Osteoblast (primary cell): ENCODE measurements at places on chromosomes 5 and 9.

GRCh38 chr5:73499187-73499586 is 945 bp downstream of the BTF3 start:
- no peak for DNase-seq

DNA sequence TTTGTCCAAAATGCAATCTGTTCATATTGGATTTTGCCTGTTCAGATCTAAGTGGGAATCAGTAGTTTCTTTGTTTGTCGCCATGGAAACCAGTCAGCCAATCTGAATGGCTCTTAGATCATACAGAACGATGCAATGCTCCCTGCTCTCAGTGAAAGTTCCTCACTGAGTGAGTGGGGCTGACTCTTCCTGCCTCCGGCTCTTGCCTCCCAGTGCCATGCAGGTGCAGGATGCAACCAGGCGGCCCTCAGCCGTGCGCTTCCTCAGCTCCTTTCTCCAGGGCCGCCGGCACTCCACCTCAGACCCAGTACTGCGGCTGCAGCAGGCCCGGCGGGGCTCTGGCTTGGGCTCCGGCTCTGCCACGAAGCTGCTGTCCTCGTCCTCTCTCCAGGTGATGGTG is at the start of gene PTPDC1:
Gene PTPDC1 (plus strand): TSS at position 151 of the 400 bp plus-strand sequence. CDS start 67 bp downstream, at position 218.
- no peak for DNase-seq

DNA sequence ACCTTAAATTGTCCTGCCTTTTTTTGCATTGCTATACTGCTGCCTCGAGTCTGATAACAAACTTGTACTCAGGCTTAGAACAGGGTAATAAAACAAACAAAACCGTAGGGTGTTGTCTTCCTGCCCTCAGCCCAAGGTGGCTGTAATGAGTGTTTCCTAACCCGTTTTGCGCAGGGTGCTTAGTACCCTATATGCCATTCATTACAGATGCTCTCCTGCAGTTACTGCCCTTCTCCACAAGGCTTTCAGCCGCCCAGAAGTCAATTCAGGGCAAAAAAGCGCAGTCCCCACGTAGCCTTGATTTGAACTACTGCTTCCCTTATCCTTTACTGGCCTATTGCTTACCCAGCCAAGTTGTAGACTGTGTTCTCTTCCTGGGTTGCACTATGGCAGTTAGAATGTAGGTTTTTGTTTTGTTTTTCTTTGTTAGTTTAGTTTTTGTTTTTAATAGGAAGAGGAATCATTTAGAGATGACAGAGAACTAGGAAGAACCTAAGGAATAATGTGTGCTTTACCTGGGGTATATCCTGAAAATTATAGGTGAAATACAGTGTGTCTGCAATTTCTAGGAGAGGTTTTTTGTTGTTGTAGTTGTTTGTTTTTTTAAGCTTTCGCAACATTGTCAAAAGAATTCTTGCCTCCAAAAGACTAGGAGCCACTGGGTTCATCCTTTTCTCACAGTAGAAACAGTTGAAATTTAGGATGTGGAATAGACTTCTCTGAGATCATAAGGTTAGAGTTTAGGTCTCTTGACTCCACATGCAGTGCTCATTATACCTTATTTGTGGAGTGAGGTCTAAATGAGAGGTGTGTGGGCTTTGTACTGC is 1.3 kb downstream of the HMGXB3 start:
- peak; percentile 82 for DNase-seq

- DNase-seq: peak; percentile 83
Observed at GRCh38 chr5:149203921-149204441, 62.7 kb downstream of the ABLIM3 start.

GRCh38 chr5:100517301-100517974 is 17.7 kb upstream of the FAM174A start:
- no peak for DNase-seq

DNA sequence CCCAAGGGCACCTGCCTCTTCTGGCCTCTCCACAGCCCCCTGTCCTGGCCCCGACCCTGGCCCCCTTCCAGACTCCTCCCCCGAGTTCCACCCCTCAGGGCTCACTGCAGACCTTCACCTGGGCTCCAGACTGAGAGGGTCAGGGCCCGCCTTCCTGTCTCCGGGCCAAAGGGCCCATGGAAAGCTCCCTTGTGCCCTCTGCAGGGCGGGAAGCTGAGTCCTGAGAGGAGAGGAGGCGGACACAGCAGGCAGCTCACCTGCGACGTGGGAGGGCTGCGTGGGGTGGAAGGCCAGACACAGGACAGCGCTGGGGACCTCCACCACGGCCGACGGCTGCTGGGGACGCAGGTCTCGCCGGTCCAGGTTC is 20.6 kb downstream of the DYNC2I2 start:
- no peak for DNase-seq

DNA sequence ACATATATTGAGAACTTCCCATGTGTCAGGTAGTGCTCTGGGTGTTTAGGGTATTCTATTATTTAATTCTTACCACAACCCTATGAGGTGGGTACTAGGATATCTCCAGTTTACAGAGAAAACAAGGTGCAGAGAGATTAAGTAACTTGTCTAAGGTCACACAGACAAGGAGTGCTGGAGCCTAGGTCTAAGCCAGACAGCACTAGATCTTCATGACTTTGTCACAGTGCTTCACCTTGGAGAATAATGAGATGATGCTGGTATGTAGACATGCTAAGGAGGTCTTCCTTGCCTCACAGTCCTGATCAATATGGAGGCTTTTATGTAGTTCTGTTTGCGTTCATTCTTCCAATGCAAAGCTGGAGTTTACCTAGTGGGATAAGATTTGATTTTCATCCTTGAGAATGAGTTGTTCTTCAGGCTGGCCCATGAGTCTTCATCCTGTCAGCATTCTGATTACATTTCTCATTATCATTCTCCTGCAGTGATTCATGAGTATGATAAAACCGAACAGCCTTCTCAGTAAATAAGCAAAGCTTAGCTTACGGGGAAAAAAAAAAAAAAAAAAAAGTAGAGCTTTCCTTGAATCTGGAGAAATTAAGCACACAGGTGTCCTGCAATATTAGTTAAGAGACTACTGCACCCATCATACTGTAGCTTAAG is 176.3 kb downstream of the C9orf152 start:
- peak; percentile 48 for DNase-seq
